ENCODE measurements at places on chromosomes 7 and 10.

GRCh38 chr7:157521752-157522151, 184.9 kb downstream of the DNAJB6 start:
- DNase-seq, result no peak

- no peak for DNase-seq
Measured at GRCh38 chr10:101797403-101798059, 14.3 kb upstream of the NPM3 start.

GRCh38 chr7:148044173-148044572, 546.4 kb upstream of the C7orf33 start:
- no peak for DNase-seq

GRCh38 chr10:125095228-125095627, 65.1 kb downstream of the CTBP2 start:
- no peak for DNase-seq

GRCh38 chr7:26052706-26053105, 99.3 kb upstream of the NFE2L3 start:
- DNase-seq, result peak; percentile 40

- DNase-seq, result no peak
Measured at GRCh38 chr10:8211631-8212030, 157.1 kb downstream of the GATA3 start.

DNA sequence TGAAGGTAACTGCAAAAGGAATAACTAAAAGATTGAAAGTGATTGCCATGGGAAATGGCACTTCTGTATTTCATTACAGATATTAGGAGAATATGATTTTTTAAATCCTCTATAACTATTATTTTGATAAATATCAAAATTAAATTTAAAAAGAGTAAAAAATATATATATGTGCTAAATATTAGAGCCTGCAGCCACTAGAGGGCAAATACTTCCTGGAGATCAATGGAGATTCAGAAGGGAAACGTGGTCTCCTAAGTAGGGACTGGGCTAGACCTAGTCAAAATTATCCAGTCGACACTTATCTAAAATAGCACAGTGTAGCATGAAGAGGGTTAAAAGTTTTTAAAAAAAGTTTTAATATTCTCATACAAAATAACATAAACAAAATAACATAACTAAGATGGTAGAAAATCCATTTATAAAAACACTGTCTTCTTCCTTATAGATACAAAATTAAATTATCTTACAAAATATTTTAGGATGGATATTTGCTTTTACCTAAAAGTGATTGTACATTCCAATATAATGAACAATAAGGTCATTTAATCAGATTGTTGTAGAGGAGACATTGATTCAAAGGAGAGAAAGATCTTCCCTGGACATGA, 434.3 kb downstream of the MDFIC start:
- no peak for DNase-seq

- no peak for DNase-seq
Measured at GRCh38 chr7:137925754-137926153, 76.1 kb downstream of the CREB3L2 start.

- DNase-seq, result no peak
Measured at GRCh38 chr10:6207658-6208057, 4.9 kb downstream of the PFKFB3 start.

DNA sequence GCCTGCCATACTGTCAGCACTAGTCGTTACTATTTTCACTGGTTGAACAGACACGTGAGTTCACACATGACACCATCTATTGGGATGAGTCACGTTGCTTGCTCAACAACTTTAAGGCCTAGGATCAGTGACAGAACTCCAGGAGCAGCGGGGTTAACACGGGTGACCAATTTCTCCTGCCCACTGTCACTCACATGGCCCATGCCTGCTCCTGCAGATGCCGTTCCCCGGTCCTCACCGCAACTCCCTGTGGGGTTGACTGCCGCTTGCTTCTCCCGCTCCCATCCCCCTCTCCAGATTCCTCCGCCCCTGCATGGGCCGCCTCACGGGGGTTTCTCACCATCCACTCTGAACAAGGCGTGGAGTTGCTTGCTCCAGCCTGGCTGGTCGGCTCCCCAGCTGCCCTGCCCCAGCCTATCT, 128.2 kb downstream of the TAX1BP1 start:
- DNase-seq, result no peak

DNA sequence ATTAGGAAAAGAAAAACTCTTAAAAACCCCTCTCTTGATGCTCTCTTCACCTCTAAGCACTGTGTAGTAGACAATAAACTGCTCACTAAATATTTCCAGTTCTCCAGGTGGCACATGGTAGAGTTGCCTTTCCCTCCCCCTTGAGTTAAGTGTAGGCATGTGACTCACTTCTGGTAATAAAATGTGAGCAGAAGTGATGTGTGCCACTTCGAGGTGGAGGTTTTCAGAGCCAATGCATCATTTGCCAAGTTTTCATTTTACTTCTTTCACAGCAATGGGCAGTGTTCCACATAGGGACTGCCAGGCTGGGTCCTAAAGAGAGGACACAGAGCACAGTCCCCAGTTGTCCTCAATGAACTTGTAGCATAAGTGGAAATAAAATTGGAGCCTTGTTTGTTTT, 131.6 kb upstream of the NPY start:
- DNase-seq, result no peak

DNA sequence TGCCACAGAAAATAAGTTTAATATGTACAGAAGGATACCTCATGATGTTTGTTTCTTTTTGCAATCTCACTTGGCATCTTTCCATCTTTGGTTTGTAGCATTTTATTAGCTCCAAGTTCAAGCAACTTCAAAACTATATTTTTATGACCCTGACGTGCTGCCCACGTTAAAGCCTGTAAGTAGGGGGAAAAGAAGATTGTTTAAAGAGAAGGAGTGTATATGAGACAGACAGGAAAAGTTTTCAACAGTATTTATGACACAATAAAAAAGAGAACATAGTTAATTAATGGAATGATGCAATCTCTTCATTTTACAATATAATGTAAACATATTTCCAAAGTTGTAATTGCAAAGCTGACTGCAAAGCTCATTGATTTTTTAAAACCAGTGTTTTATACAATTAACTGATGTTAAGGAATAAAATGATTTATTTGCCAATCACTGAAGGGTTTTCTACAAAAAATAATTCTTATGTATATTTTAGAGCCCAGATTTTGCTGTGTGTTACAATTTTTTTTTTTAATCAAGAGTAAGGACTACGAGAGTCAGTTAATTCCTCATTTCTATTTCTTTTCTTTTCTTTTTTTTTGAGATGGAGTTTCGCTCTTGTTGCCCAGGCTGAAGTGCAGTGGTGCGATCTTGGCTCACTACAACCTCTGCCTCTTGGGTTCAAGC, 42.5 kb downstream of the ASZ1 start:
- no peak for DNase-seq

GRCh38 chr10:37860494-37861190, 3.2 kb upstream of the ZNF248 start:
- peak; percentile 6 for DNase-seq

DNA sequence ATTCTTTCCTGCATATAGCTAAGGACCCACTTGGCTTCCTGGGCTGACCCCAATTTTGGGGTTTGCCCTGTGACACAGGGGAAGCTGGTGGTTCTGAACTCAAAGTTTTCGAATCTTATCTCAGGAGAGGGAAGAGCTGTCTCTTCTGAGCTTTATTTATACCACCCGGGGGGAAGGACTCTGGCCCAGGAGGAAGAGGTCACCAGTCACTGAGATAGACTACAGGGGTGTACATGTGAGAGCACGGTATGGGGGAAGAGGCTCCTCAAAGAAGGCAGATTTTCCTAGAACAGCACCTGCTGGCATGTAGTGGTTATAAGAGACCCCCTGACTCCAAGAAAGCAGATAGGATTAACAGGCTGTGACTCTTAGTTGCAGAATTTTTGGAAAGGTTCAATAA, 101.8 kb upstream of the ELMO1 start:
- DNase-seq, result no peak

DNA sequence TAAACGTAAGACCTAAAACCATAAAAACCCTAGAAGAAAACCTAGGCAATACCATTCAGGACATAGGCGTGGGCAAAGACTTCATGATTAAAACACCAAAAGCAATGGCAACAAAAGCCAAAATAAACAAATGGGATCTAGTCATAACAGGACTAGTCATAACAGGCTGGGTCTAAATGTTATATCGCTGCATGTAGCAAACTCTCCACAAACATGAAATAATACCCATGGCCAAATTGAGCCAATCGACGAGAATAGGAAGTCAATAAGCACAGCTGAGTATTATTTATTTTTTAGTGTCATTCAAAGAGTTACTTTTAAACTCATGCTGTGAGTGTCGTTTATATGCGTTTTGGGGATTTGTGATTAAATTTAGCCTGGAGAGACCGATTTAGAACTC, 225.1 kb downstream of the TFEC start:
- DNase-seq, result no peak

DNA sequence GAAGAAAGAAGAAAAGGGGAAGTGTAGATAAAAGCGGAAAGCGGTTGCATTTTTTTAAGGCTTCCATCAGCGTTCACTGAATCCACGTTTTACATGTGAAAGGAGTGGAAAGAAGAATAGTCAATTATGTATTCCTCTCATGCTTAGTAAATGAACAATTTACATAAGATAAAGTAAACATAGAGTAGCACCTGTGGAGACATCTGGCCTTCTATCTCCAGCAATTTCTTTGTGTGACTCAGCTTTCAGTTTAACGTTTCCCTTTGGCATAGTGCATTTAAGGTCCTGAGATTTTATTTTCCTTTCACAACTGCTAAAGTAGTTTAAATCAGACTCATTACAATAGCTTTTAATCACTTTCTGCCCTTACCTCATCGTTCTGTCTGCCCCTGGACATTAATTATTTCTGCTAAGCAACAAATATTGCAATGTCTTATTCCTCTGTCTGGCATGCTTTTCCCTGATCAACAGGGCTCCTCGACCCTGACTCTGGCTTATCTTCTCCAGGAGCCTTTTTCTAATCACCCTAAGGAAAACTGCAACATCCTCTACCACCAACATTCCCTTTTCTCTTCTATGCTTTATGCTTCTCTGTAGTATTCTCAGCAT, 383.5 kb upstream of the VWC2 start:
- no peak for DNase-seq

- DNase-seq, result no peak
Measured at GRCh38 chr10:130141038-130141437, 4.8 kb downstream of the GLRX3 start.

GRCh38 chr7:27782849-27783248, 42.9 kb downstream of the TAX1BP1 start:
- no peak for DNase-seq

- DNase-seq, result no peak
Measured at GRCh38 chr10:111075577-111076185, 1.1 kb upstream of the ADRA2A start.

- DNase-seq, result no peak
Measured at GRCh38 chr7:66518151-66518691, 110.5 kb upstream of the KCTD7 start.

- no peak for DNase-seq
Measured at GRCh38 chr10:36182179-36182566, 540.1 kb upstream of the FZD8 start.

Data from COLO829 (cell line).